ENCODE measurements at places on chromosomes 2 and 18.
A peak's percentile ranks its signal among the peaks of the same experiment; 100 is the strongest.

GRCh38 chr18:52150050-52150449, 189.9 kb upstream of the DCC start:
- H3K27me3 ChIP-seq = no peaks in the 10 kb centered on the region
- no peak overlapping the region for H3K27ac ChIP-seq
- no peak overlapping the region for H3K4me3 ChIP-seq

DNA sequence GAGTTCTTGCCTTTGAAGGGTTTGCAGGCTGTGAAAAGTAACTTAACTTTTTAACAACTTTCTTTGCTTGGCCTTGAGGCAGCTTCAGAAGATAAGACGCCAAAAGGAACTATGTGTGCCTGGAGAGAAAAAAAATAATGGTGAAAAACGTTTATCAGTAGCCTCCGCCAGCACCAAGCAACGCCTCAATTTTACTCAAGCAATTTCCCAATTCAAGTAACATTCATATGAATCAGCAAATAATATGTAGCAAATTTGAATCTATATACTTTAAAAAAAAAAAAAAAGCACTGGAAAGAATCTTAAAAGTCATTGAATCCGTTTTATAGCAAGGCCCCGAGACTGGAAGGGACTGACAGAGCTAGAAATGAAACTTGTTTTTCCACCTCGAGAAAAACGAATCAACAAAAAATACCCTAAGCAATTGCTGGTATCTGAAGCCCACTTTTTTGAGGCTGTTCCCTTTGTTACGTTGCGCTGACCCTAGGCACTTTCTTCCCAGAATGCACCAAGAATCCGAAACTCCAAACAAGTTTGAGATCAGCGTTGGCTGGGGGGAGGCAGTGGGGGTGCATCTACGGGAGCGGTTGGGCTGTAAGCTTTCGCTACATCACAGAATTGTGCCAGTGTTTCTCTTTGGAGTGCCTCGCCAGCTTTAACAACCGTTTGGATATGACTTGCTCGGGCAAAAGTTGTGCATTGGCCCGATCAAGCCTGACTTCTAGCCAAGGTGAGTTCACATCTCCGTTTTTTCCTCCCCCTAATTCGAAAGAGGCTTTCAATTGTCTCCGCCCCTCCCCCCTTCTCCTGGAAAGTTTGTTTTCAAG, 2.7 kb upstream of the TGIF1 start:
- DNase-seq = peak; percentile 37
- peak overlapping the region; percentile 100 for H3K27ac ChIP-seq
- peaks cover 30% of the 10 kb centered on the region for H3K4me1 ChIP-seq
- H3K27me3 ChIP-seq = no peaks in the 10 kb centered on the region
- no peaks in the 10 kb centered on the region for H3K36me3 ChIP-seq

GRCh38 chr2:134836986-134837385, 1.4 kb upstream of the ACMSD start:
- H3K27me3 ChIP-seq = no peaks in the 10 kb centered on the region
- no peak overlapping the region for H3K27ac ChIP-seq
- DNase-seq = no peak
- H3K36me3 ChIP-seq = peaks cover 4% of the 10 kb centered on the region
- peaks cover 6% of the 10 kb centered on the region for H3K4me1 ChIP-seq

- DNase-seq = no peak
- no peak overlapping the region for H3K4me3 ChIP-seq
- peaks cover 23% of the 10 kb centered on the region for H3K36me3 ChIP-seq
These were observed 75.8 kb upstream of the WIPF1 start for GRCh38 chr2:174673440-174673839.

GRCh38 chr2:17790536-17790935, 25.7 kb upstream of the MSGN1 start:
- H3K27ac ChIP-seq = no peak overlapping the region
- H3K4me3 ChIP-seq = no peak overlapping the region
- H3K36me3 ChIP-seq = no peaks in the 10 kb centered on the region
- no peaks in the 10 kb centered on the region for H3K4me1 ChIP-seq
- no peak for DNase-seq

- H3K4me1 ChIP-seq = no peaks in the 10 kb centered on the region
- H3K27me3 ChIP-seq = peaks cover 34% of the 10 kb centered on the region
These were observed 78.7 kb upstream of the OTOF start for GRCh38 chr2:26556309-26557243.

DNA sequence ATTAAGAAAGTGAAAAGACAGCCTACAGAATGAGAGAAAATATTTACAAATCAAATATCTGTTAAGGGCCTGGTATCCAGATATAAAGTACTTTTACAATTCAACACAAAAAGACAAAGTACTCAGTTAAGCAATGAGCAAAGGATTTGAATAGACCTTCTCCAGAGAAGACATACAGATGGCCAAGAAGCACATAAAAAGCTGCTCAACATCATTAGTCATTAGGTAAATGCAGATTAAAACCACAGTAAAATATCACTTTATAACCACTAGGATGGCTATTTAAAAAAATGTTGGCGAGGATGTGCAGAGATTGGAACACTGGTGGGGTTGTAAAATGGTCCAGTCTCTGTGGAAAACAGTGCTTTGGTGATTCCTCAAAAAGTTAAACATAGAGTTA, 38.9 kb downstream of the RAB31 start:
- H3K4me1 ChIP-seq = peaks cover 10% of the 10 kb centered on the region
- H3K4me3 ChIP-seq = no peak overlapping the region
- H3K27me3 ChIP-seq = peaks cover 7% of the 10 kb centered on the region
- no peak overlapping the region for H3K27ac ChIP-seq
- DNase-seq = no peak
- H3K36me3 ChIP-seq = no peaks in the 10 kb centered on the region

- H3K27me3 ChIP-seq = peaks cover 2% of the 10 kb centered on the region
- no peaks in the 10 kb centered on the region for H3K36me3 ChIP-seq
- H3K27ac ChIP-seq = peak overlapping the region; percentile 73
- no peak for DNase-seq
These were observed 129.7 kb upstream of the TTC39C start for GRCh38 chr18:23884681-23885375.

DNA sequence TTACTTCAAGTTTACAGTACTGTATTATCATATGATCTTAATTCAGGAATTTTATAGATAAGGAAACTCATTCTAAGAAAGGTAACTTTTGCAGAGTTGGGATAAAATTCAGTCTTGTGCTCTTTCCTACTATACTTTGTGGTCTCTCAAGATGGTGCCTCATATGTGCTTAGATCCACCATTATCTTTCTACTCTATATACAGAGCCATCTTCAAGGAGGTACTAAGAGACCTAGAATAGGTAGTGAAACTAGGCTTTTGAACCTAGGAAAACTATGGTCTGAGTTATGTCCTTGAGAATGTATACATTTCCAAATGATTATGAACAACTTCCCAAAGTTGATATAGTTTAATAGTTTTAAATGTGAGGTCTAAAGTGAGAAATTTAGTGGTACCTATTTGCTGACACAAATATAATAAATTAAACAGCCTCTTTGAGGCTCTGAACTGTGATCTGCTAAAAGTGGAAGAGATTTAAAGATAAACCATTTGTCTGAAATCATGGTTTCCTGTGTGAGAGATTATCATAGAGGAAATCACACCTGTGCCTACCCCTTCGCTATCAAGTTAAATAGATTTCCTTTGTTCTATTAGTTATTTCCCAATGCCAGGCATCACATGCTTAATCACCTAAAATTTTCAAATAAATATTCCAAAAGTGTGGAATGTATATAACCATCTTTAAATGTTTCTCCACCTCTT, 27.2 kb downstream of the ACAA2 start:
- no peak for DNase-seq
- H3K36me3 ChIP-seq = peaks cover 31% of the 10 kb centered on the region
- H3K27me3 ChIP-seq = no peaks in the 10 kb centered on the region
- peaks cover 5% of the 10 kb centered on the region for H3K4me1 ChIP-seq

DNA sequence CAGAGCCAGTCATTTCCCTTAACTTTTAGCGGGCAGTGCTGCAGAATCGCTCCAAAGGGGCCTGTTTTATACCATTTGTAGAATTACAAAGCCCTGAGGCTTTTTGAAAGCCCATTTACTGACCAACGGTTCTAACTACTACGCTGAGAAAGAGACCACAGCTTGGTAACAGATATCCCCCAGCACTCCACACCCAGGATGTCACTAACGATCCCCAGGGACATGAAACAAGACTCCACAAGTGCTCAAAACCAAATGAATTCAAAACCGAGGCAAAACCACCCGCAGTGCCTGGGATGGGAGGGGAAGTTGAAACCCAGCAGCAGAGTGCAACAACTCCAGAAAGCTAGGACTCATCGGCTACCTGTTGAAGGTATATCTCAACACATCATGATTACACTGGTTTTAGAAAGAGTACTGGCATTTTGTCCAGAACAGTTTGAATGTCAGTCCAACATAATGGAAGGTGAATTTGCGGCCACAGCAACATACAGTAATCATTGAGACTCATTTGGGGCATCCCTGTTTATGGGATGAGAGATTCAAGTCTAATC, 33.6 kb upstream of the LRP2 start:
- H3K27ac ChIP-seq = no peak overlapping the region
- no peaks in the 10 kb centered on the region for H3K36me3 ChIP-seq
- H3K4me3 ChIP-seq = no peak overlapping the region
- no peaks in the 10 kb centered on the region for H3K27me3 ChIP-seq
- no peak for DNase-seq
- peaks cover 26% of the 10 kb centered on the region for H3K4me1 ChIP-seq

DNA sequence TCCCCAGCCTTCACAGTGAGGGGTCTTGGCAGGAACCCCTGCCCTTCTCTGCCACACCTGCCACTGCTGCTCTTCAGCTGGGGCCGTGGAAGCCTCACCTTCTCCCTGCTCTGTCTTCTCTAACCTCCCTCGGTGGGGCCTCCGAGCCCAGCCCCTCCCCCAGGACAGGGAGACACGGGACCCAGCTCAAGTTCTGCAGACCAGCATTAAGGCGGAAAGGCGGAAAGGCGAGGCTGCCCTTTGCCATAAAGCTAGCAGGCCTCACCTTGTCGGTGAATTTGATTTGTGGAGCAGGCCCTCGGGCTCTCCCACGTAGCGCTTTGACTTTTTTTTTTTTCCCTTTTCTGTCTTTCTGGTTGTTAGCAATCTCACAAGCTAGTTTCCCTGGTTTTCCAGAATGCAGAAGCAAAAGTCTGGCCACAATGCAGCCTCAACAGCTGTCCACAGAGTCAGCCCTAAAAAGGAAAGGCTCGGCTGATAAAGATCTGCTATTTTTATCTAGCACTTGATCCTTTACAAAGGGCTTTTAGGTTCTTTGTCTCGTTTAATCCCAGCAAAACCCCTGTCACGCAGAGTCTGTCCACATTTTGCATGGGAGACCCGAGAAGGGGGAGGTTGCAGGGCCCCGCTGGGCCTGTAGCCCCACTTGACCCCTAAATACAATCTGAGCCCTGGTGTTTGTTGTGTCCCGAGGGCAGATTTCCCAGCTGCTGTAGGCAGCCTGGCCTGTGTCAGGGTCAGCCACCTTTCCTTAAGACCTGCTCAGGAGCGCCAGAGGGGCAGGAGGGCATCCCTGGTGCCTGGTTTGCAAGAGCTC, 6.0 kb downstream of the ITM2C start:
- peaks cover 5% of the 10 kb centered on the region for H3K36me3 ChIP-seq
- peaks cover 40% of the 10 kb centered on the region for H3K4me1 ChIP-seq
- peak overlapping the region; percentile 93 for H3K27ac ChIP-seq
- H3K4me3 ChIP-seq = peak overlapping the region; percentile 43
- H3K27me3 ChIP-seq = no peaks in the 10 kb centered on the region
- DNase-seq = no peak

GRCh38 chr2:224901121-224901676, 141.1 kb downstream of the DOCK10 start:
- H3K36me3 ChIP-seq = no peaks in the 10 kb centered on the region
- H3K4me1 ChIP-seq = peaks cover 3% of the 10 kb centered on the region
- H3K4me3 ChIP-seq = no peak overlapping the region
- DNase-seq = no peak

GRCh38 chr2:35447215-35447614, 908.4 kb upstream of the CRIM1 start:
- H3K4me1 ChIP-seq = peaks cover 16% of the 10 kb centered on the region
- no peak overlapping the region for H3K4me3 ChIP-seq
- H3K36me3 ChIP-seq = no peaks in the 10 kb centered on the region
- DNase-seq = no peak
- H3K27me3 ChIP-seq = no peaks in the 10 kb centered on the region
- no peak overlapping the region for H3K27ac ChIP-seq

- H3K36me3 ChIP-seq = no peaks in the 10 kb centered on the region
- no peak overlapping the region for H3K4me3 ChIP-seq
- DNase-seq = peak; percentile 46
- peaks cover 7% of the 10 kb centered on the region for H3K4me1 ChIP-seq
These were observed 13.5 kb upstream of the ZAP70 start for GRCh38 chr2:97699765-97700444.

DNA sequence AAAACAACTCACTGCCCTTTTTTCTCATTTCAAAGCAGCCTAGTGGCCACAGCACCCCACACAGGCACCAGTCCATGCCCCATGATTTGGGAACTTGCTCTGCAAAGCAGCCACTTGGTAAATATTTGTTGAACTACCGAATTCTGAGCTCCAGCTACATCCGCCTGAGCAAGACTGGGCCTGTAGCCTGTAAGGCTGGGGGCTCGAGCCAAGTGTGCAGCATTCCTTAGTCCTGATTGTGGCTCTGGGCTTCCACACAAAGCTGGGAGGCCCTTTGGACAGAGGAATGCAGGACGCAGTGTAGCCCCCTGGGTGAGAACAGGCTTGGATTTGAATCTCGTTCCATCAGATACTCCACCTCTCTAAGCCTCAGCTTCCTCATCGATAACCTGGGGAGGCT, 88.4 kb downstream of the ACTR2 start:
- H3K4me1 ChIP-seq = peaks cover 6% of the 10 kb centered on the region
- peak overlapping the region; percentile 93 for H3K27ac ChIP-seq
- H3K36me3 ChIP-seq = peaks cover 43% of the 10 kb centered on the region
- H3K27me3 ChIP-seq = no peaks in the 10 kb centered on the region

- peak overlapping the region; percentile 15 for H3K27ac ChIP-seq
- H3K4me1 ChIP-seq = peaks cover 23% of the 10 kb centered on the region
- DNase-seq = no peak
- H3K36me3 ChIP-seq = no peaks in the 10 kb centered on the region
- no peak overlapping the region for H3K4me3 ChIP-seq
These were observed 81.4 kb upstream of the GATA6 start for GRCh38 chr18:22088029-22088428.

- peak overlapping the region; percentile 43 for H3K4me3 ChIP-seq
- H3K4me1 ChIP-seq = peaks cover 54% of the 10 kb centered on the region
- no peaks in the 10 kb centered on the region for H3K27me3 ChIP-seq
- H3K27ac ChIP-seq = peak overlapping the region; percentile 95
- DNase-seq = no peak
These were observed 226.9 kb downstream of the VAPA start for GRCh38 chr18:10140461-10141282.

DNA sequence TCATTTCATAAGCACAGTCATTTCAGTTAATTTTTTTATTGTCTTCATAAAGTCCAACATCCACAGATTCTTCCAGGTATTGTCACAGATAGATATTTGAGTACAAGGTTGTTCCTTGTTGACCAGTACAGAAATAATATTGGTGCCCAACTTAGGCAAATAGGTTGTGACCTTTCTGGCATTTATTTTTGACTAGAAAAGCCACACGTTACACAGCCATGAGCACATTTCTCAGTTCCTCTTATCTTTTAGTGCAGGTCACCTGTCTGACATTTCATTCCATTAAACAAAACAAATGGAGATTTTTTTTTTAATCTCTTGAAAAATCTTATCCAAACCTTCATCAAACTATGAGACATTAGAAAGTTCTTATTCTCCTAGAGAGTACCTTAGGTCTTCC, 428.8 kb downstream of the ZNF521 start:
- DNase-seq = no peak
- no peaks in the 10 kb centered on the region for H3K36me3 ChIP-seq

- H3K4me1 ChIP-seq = no peaks in the 10 kb centered on the region
- H3K27ac ChIP-seq = no peak overlapping the region
These were observed 135.9 kb upstream of the SERPINE2 start for GRCh38 chr2:224174990-224175389.

- peaks cover 79% of the 10 kb centered on the region for H3K4me1 ChIP-seq
- peak overlapping the region; percentile 63 for H3K4me3 ChIP-seq
- H3K36me3 ChIP-seq = no peaks in the 10 kb centered on the region
- no peaks in the 10 kb centered on the region for H3K27me3 ChIP-seq
- DNase-seq = no peak
These were observed 263.8 kb downstream of the MEIS1 start for GRCh38 chr2:66698576-66699239.

All from progenitor cell of endocrine pancreas (in vitro differentiated cells).